ENCODE measurements at places on chromosomes 5 and 9. TPM values are rescaled to one million over a fixed set of nuclear protein-coding genes. Genes with fewer than 3 reads are reported as not detected.

Gene OXCT1
- 20.9 TPM for total RNA-seq

Gene NR2F1-AS1
- total RNA-seq, result 0.76 TPM

GRCh38 chr5:449151-449550 lies 6.2 kb downstream of the EXOC3 start:
- DNase-seq, result no peak

DNA sequence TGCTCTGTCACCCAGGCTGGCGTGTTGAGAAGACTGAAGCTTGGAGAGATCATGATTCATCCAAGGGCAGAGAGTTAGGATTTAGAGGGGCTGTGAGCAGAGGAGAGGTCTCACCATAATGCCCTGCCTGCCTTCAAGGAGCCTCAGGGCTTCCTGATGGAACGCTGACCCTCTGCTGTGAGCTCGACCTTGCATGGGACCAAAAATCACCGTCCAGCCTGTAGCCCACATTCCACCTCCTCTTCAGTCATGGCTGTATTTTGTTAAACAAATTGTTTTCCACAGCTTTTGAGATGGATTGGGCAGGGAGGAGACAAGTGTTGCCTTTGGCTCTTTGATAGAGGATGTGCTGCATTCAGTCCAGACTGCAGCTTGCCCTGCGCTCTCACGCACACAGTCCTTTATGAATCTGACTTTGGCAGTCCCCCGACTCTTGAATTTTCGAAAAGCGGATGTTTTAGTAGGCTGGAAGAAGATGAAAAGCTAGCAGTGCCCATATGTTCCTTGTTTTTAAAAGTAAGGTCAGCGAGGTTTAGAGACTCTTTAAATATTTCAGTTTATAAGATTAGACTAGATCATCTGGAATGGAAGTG lies 79.5 kb downstream of the MVB12B start:
- DNase-seq, result no peak

GRCh38 chr5:134551901-134552300 lies 26.4 kb downstream of the JADE2 start:
- no peak for DNase-seq

DNA sequence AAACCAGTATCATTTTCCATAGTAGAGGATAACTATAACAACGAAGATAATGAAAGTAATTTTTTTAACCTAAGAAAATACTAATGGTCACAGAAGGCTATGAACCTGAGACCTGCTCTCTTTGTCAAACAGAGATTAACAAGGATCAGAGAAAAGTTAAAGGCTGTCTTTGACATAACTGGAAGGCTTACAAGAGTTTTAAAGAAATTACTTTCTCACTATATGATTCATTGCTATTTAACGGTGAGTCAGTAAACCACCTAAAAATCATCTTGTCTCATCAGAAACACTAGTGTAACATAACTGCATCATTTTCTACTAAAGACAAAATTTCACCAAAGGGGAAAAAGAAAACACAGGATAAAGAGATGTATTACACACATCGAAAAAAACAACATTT lies 19.3 kb downstream of the MLANA start:
- DNase-seq, result no peak

DNA sequence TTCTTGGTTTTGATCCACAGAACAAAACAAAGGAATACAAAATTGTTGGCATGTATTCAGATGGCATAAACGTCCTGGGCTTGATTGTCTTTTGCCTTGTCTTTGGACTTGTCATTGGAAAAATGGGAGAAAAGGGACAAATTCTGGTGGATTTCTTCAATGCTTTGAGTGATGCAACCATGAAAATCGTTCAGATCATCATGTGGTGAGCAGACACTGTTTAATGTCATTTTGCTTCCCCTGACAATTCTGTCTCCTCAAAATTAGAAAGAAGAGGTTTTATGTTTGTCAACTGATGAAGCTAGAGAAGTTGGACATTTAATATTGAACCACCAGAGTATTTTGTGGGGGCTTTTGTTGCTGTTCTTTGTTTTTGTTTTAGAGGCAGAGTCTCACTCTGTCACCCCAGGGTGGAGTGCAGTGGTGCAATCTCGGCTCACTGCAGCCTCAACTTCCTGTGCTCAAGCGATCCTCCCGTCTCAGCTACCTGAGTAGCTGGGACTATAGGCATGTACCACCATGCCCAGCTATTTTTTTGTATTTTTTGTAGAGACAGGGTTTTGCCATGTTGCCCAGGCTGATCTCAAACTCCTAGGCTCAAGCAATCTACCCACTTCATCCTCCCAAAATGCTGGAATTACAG lies 82.0 kb downstream of the SLC1A1 start:
- no peak for DNase-seq

DNA sequence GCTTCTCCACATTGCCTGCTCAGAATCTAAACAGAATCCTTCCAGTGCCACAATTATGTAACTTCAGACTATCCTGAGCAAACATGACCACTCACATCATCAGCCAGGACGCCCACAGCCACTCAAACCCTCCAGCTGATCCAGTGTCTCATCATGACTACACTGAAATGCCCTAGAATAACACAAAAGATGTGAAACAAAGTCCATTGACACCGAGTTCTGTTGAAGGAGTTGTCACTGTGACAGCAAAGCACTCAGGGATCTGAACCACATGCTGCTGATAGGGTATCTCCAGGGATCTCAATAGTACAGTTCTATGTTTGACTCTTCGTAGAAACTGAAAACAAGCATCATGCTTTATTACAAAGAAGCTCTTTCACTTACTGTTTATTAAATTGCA lies 150.2 kb downstream of the GABBR2 start:
- DNase-seq, result no peak

DNA sequence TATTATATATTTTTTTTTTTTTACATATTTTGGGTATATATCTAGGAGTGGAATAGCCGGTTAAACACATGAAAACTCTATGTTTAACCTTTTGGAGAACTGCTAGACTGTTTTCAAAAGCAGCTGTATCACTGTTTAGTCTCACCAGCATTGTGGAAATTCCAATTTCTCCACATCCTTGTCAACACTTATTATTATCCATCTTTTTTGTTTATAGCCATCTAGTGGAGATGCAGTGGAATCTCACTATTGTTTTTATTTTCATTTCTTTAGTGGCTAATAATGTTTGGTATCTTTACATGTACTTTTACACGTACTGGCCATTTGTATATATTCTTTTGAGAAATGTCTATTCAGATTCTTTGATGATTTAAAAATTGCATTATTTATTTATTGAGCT lies 22.7 kb upstream of the CCDC180 start:
- no peak for DNase-seq

Measured in WTC11 (cell line).